ENCODE measurements at places on chromosomes 2 and 18.

GRCh38 chr2:392926-393280, 105.0 kb upstream of the ALKAL2 start:
- no peak for DNase-seq

- DNase-seq = no peak
Measured at GRCh38 chr2:235999011-235999410, 169.2 kb downstream of the GBX2 start.

DNA sequence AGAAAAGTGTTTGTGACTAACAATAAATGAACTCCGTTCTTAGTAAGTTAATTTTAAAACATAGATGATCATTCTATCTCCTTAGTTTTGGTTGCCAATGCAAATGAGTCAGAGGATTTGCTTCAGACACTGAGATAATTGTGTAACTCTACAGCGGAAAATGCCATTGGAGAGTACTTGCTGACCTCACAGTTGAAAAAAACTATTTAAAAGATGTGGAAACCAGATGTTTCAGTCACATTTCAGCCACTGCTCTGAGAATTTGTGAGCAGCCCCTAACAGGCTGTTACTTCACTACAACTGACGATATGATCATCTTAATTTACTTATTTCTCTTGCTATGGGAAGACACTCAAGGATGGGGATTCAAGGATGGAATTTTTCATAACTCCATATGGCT, at the start of gene TNFAIP6:
TSS of gene TNFAIP6 (plus strand) at position 234 of the 400 bp plus-strand sequence. CDS start at position 309, 75 bp downstream.
- no peak for DNase-seq

- DNase-seq = no peak
Measured at GRCh38 chr2:32884346-32884745, 62.4 kb upstream of the LTBP1 start.

- no peak for DNase-seq
Measured at GRCh38 chr2:150679456-150680120, 192.1 kb upstream of the RND3 start.

GRCh38 chr2:163132850-163133249, 294.3 kb upstream of the KCNH7 start:
- DNase-seq = no peak

DNA sequence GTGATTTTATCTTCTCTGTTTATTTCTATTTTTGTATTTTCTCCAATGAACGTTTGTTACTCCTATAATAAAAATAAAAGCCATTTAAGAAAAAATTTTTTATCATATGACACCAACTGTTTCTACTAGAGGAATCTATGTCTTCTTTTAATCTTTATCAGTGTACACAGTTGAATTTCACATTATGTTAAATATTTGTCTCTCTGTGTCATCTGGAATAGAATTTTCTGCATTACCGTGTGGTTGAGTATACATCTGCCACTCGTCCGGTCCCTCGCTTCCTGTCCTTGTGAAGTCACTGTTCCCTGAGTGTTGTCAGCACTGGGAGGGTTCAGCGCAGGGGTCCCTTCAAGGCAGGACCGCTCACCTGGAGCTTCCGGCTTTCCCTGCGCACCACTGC, 99.2 kb downstream of the LDLRAD4 start:
- no peak for DNase-seq

DNA sequence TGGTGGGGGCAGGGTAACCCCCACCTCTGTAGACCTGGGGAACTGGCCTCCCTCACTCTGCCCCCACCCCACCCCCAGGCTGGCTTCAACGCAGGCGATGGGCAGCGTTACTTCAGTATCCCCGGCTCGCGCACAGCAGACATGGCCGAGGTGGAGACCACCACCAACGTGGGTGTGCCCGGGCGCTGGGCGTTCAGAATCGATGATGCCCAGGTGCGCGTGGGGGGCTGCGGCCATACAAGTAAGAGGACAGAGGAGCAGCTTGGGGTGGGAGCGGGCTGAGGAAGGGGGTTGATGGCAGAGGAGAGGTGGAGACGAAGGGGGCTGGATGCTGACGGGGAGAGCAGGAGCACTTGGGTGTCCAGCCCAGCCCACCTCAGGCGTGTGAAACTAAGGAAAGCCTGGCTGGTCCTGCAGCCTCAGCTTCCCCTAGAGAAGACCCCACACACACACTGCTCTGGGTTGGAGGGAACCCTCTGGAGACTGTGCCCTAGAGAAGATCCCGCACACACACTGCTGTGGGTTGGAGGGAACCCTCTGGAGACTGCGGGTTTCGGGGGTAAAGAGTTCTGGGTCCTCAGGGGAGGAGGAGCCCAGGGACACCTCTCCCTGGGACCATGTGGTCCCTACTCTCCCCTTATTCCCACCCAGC, 36.2 kb downstream of the SNED1 start:
- no peak for DNase-seq

DNA sequence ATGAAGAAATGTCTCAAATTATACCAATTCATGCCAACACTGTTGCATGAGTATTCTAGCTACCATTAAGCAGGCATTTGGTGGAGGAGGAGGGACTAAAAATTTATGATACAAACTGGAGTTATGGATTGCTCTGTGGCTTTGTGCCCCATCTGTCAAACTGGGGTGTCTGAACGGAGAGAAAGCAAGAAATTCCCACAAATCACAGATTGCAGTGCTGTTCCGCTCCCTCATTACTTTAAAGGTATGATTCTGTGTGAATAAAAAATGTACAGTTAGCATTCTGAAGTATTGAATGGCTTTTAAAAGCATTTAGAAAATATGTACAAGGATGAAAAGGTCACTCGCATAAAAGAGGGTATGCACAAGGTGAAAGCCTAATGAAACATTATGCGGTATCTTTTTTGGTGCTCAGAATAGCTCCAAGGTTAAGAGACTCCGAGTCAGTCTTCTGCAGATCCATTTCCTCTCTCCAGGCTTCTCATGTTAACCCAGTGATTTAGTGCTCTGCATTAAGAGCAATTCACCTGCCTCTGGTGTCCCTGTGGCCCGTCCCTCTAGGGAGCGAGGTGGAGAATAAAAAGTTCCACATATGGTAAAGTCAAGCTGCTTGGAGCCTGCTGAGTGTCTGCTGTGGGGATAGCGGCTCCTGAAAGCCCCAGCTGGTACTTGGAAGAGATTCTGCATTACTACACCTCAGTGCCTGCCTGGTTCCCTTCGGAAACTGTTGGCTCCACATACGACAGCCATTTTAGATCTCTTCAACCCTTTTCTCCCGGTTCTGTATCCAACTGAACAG, 184.2 kb downstream of the ZNF521 start:
- DNase-seq = no peak
